ENCODE measurements at places on chromosomes 6 and 20.

- DNase-seq = no peak
Measured at GRCh38 chr6:107154801-107155160, 39.5 kb upstream of the BEND3 start.

- no peak for DNase-seq
Measured at GRCh38 chr6:14321992-14322772, 204.6 kb downstream of the CD83 start.

- DNase-seq = peak; percentile 54
Measured at GRCh38 chr6:73798592-73798991, 102.6 kb downstream of the CD109 start.

- no peak for DNase-seq
Measured at GRCh38 chr20:40443753-40444152, 245.3 kb downstream of the MAFB start.

GRCh38 chr6:79230149-79230548 lies 4.3 kb downstream of the HMGN3 start:
- no peak for DNase-seq

- no peak for DNase-seq
Measured at GRCh38 chr6:132910759-132911158, 96.4 kb downstream of the RPS12 start.

- DNase-seq = no peak
Measured at GRCh38 chr6:148448369-148449012, 105.9 kb downstream of the SASH1 start.

- DNase-seq = no peak
Measured at GRCh38 chr6:35585658-35586057, 73.0 kb upstream of the TULP1 start.

DNA sequence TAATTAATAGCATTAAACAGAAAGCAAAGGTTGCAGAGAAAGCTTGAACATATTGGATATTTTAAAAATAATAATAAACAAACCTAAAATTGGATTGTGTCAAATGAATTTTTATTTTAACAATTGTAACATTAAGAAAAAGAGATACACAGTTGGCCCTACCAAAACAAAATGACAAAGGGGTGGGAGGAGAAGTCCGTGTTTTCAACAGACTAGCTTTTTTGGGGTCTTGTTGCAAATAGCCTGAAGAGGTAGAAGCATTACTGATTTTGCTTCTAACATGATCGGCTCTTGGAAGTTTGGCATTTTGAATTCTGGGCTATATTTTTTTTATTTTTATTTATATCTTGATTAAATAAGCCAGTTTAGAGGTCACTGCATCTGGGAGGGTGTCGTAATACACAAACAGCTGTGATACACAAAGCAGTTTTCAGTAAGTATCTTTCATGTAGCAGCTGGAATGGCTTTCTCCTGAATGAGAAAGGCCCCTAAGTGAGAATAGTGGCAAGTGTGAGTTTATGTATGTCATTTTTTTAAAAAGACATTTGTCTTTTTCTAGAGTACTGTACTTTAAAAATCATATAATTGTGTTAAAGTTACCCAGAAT lies 85.5 kb upstream of the ZNF217 start:
- no peak for DNase-seq

- DNase-seq = no peak
Measured at GRCh38 chr20:3043322-3043721, at the start of gene GNRH2. TSS of gene GNRH2 (plus strand) at chr20:3043622. CDS start at chr20:3044415, 793 bp downstream.

DNA sequence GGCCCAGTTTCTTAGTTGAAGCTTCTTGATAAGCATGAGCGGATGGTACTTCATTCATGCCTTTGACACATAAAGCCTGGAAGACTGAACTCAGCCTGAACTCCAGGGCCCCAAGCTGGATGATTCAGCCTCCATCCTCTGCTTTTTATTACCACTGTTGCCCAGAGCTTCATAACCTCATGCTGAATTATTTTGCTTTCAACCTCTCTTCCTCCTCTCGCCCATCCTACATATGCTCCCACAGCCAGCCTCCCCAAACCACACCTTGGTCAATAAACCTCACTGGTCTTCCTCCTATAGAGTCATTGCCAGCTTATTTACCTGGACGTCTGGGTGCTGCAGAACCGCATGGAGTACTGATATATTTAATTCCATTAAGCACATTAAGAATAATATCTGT lies 59.4 kb downstream of the SLC35B3 start:
- DNase-seq = no peak

DNA sequence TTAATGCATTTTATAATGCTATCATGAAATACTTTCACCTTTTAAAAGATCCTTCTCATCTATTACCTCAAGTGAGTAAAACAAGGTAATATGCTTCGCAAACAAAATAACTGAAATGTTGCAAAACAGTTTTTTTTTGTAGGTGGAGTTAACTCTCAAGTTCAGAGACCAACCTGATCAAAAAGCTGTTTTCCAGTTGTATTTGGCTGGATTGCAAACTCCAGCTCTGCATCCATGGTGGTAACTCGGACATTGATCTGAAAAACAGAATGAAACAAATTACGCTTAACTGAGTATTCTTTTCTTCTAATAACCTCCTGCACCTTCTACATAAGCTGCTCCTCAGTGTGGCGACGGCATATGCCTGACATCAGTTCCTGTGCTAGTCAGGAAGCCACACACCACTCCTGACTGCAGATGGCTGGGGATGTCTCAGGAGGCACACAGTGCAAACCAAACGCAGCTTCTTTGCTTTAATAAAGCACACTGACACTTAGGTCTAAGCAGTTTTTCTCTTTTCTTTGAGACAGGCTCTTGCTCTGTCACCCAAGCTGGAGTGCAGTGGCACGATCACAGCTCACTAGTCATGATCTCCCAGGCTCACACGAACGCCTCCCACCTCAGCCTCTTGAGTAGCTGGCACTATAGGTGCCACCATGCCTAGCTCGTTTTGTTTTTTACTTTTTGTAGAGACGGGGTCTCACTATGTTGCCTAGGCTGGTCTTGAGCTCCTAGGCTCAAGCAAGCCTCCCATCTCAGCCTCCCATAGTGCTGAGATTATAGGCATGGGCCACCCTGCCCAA lies 29.9 kb downstream of the EZR start:
- DNase-seq = no peak

- no peak for DNase-seq
Measured at GRCh38 chr6:46677314-46677654, 10.4 kb upstream of the TDRD6 start.

- DNase-seq = no peak
Measured at GRCh38 chr6:50457351-50457750, 256.0 kb upstream of the TFAP2D start.

- no peak for DNase-seq
Measured at GRCh38 chr6:169886631-169887227, 135.3 kb downstream of the ERMARD start.

- peak; percentile 92 for DNase-seq
Measured at GRCh38 chr6:27545271-27546046, 72.6 kb upstream of the ZNF184 start.

- no peak for DNase-seq
Measured at GRCh38 chr6:77587963-77588362, 64.9 kb upstream of the MEI4 start.

DNA sequence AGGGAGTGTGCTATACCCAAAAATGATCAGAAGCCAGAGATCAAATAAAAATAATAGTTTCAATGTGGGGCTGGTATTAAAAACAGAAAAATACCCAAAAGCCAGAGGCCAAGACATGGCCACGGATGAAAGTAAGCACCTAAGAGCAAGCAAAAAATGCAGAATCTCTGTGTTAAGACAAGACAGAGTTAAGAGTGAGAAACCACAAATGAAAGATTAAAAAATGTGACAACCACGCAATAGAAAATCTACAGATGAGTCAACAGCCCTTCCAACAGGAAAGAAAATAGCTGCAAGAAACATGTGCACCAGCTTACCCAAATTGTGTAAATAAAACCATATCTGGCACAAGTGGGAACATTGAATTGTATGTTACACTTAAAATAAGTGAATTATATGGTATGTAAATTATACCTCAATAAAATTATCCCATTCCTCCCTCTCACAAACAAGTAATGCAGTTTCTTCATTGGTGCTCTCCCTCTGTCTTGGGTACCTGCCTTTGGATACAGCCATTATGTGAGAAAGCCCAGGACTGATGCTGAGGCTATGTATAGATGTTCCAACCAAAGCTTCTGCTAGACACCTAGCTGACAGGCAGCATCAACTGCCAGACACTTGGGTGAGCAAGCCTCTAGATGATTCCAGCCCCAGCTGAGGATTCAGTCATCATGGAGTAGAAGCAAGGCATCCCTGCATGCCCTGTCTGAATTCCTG lies 55.3 kb upstream of the UFL1 start:
- DNase-seq = no peak

DNA sequence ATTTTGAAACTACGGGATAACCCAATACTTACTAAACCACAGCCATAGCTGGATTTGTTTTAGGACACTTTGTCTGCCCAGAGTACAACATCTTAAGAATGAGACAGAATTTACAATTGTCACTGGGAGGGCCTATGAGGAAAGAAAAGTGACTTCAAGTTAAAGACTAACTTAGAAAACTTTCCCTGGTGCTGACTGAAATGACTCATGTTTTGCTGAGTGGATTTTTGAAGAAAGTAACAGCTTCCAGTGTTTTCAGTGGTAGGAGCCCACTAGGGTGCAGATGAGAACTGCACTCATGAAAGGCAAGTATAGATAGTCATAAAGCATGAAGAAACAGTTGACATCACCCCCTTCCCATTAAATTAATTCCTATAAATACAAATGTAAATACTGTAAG lies 988.2 kb upstream of the MAP3K7 start:
- no peak for DNase-seq

DNA sequence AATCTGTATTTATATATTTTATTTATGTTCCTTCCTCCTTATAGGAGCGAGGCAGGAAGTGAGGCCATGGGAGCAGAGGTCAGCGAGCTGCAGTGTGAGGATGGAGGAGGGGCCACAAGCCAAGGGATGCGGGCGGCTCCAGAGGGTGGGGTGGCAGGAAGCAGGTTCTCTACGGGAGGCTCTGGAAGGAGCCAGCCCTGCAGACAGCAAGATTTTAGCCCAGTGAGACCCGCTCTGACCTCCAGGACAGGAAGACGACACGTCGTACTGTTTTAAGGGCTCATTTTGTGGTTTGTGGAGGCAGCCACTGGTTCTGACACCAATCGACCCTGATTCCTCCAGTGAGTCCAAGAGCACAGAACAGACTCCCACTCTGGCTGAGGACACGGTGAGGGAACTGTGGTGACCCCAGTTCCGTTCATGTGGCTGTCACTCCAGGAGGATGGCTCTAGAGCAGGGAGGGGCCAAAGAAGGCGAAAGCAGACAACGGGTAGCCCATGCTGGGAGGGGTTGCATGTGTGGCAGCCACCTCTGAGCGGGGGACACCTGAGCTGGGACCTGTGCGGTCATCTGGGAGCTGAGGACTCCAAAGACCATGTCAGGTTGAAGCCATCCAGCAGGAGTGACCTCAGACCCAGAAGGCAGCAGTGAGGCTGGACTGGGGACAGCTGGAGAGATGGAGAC lies 100.1 kb upstream of the BHLHE23 start:
- no peak for DNase-seq

- DNase-seq = no peak
Measured at GRCh38 chr20:17083738-17084137, 143.1 kb upstream of the PCSK2 start.

- DNase-seq = no peak
Measured at GRCh38 chr20:43985121-43985520, 70.5 kb downstream of the TOX2 start.

- no peak for DNase-seq
Measured at GRCh38 chr20:16575390-16576140, 2.3 kb upstream of the KIF16B start.

DNA sequence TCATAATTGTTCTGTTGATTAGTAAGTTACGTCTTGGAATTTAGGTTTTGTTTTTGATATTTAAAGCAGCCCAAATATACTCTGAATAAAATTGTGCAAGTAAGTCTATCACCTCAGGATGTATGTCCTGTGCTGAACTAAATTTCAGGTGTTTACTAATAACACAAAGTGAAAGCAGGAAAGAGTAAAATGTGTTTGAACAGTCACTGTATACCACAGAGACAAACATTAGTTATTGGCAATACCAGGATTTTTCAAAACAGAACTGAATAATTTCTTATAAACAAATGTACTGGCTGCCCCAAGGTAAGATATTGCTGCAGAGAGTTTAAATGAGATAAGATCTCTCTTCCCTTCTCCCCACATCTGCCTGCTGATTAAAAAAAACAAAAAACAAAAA lies 404.7 kb upstream of the RUNX2 start:
- no peak for DNase-seq

DNA sequence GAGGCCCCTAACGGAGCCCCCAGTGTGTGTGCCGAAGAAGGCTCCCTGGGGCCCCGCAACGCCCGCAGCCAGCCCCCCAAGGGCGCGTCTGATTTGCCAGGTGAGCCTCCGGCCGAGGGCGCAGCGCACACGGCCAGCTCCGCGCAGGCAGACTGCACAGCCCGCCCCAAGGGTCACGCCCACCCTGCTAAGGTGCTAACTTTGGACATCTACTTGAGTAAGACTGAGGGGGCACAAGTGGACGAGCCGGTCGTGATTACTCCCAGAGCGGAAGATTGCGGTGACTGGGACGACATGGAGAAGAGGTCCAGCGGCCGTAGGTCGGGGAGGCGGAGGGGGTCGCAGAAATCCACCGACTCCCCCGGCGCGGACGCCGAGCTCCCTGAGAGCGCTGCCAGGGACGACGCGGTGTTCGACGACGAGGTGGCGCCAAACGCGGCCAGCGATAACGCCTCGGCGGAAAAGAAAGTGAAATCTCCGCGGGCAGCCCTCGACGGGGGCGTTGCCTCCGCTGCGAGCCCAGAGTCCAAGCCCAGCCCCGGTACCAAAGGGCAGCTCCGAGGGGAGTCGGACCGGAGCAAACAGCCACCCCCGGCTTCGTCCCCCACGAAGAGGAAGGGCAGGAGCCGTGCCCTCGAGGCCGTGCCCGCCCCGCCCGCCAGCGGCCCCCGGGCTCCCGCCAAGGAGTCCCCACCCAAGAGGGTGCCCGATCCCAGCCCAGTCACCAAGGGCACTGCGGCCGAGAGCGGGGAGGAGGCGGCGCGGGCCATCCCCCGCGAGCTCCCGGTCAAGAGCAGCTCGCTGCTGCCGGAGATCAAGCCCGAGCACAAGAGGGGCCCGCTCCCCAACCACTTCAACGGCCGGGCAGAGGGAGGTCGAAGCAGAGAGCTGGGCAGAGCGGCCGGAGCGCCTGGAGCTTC lies 117.0 kb downstream of the RTN4IP1 start:
- DNase-seq = no peak

- DNase-seq = no peak
Measured at GRCh38 chr6:89400912-89401399, 11.1 kb downstream of the RRAGD start.

GRCh38 chr20:34717230-34718095 lies 13.3 kb downstream of the TP53INP2 start:
- no peak for DNase-seq

Data from DMS 273 treated with DMSO at 0.1 percent for 48 hours (cell line).